HFFc6 (cell line): ENCODE measurements at places on chromosomes 12 and 14. TPM values are rescaled to one million over a fixed set of nuclear protein-coding genes. Genes with fewer than 3 reads are reported as not detected.

- no peak for DNase-seq
These were observed 111.9 kb downstream of the GARIN6 start for GRCh38 chr12:99759444-99759843.

- no peak for DNase-seq
These were observed 69.2 kb downstream of the C2CD5 start for GRCh38 chr12:22474970-22475720.

DNA sequence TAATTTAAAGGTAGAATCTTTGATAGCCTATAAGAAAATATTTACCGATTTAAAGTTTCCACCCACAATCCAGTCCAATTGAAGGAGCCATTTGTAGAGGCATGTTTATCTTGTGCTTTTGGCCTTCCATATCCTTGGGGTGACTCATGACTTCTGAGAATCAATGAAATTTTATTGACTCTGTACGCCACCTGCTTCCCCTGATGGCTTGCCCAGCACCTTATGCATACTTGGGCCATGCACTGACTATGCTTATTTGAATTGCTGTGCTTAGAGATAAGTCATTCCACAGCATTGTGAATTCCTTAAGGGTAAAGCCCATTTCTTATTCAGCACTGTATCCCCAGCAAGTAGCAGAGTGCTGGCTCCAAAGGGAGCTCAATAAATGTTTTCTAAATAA is 954.8 kb upstream of the SEL1L start:
- DNase-seq = no peak

GRCh38 chr14:21071225-21072030 is 1.3 kb downstream of the ARHGEF40 start:
- DNase-seq = peak; percentile 91

DNA sequence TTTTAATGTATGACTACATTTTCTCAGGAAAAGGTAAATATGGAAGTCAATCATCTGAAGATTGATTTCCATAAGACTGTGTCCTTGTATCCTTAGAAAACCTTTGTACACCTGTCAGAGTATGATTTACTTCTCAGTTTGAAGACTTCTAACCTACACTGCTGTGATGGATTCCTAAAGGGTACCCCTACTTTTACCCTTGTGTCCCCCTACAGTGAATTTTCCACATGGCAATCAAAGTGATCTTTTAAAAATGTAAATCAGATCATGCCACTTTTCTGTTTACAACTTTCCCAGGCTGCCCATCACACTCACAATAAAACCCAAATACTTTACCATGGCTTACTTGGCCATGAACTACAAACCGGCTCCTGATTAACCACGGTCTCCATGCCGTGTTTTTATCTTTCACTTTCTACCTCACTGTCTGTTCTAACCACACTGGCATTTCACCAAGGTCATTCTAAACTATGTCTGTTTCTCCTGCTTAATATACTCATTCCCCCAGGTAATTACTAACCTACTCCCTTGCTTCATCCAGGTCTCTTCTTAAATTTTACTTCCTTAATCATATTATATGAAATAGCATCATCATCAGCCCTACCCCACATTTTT is 8.1 kb downstream of the DNAI7 start:
- DNase-seq = no peak

- no peak for DNase-seq
These were observed 67.4 kb downstream of the PHLDA1 start for GRCh38 chr12:75964150-75964549.

DNA sequence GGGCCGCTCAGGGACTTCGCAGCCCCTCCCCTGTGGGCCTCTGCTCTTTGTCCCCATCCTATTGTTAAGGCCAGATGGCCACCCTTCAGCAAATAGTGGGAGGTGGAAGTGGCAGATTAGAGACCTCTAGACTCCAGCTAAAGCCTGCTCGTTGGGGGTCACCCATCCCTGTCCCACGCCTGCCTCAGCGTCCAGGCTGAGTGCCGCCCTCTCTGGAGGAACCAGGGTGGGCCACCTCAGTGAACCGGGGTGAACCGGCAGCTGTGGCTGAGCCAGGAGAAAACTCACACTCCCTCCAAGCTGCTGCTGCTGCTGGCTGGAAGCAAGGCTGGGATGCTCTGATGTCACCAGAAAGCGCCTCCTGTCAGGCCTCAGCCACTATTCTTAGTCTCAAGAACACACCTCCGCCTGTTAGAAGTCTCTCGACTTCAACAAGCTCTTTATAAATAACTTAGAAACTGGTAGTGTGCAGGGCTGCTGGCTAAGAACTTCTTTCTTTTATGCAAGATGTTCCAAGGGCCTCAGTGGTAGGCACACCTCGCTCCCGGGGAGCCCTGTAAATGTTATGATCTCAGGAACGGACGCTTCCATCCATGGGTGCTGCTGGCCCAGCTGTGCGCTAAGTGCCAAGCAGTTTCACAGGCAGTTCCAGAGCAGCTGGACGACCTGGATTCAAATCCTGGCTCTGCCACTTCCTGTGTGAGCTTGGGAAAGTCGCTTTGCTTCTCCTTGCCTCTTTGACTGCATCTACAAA is 19.8 kb upstream of the TESC start:
- DNase-seq = no peak

GRCh38 chr12:54258201-54258681 is 21.7 kb downstream of the CBX5 start:
- peak; percentile 36 for DNase-seq

- no peak for DNase-seq
These were observed 34.0 kb downstream of the KCNMB4 start for GRCh38 chr12:70400124-70400523.

GRCh38 chr12:114131824-114132223 is 165.7 kb upstream of the RBM19 start:
- no peak for DNase-seq

GRCh38 chr12:53201177-53201541 is 5.9 kb downstream of the ITGB7 start:
- DNase-seq = no peak

CHGA gene
- total RNA-seq = not detected in 3 replicates

OR11H12 gene
- total RNA-seq = not detected in 3 replicates

NEUROD4 gene
- total RNA-seq = not detected in 3 replicates

ZC2HC1C gene
- total RNA-seq = 0.43 to 1.6 TPM (median 0.64 TPM) in 3 replicates

OR4K13 gene
- not detected in 2 replicates for total RNA-seq

AKAP6 gene
- 6.1 to 9.6 TPM (median 7.4 TPM) in 3 replicates for total RNA-seq

CLEC1B gene
- total RNA-seq = not detected in 3 replicates

TOMM20L gene
- not detected in 3 replicates for total RNA-seq

RNASE7 gene
- total RNA-seq = not detected in 3 replicates
